CD4-positive, alpha-beta T cell treated with Interleukin-2 at 100 ng/mL for 4 hours (primary cell): ENCODE measurements at places on chromosomes 16 and 17.

GRCh38 chr17:73646409-73647300 is 2.4 kb upstream of the SDK2 start:
- no peak for DNase-seq

DNA sequence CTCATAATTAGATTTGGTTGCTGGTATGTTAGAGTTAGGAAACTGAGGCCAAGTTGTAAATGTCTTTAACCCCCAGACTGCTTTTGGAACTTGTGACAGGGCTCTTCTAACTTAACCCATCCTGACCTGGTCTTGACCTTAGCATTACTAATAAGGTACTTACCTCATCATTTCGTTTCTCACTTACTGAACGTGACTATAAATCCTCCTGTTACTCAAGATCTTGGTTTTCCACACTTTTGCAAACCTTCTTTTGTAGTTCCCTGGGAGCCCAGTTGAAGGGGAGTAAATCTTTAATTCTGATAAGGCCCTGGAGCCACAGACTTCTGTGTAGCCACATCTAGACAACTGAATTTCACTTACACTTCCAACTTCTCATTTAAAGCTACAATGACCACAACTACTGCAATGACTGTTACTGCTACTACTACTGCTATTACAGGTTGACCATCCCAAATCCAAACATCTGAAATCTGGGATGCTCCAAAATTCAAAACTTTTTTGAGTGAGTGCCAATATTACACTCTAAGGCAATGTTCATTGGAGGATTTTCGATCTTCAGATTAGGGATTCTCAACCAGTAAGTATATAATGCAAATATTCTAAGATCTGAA is 248.8 kb upstream of the TBX2 start:
- no peak for DNase-seq

- DNase-seq = no peak
Observed at GRCh38 chr16:89973235-89973634, 24.7 kb downstream of the DEF8 start.

- DNase-seq = no peak
Observed at GRCh38 chr16:31916056-31916488, 42.5 kb downstream of the ZNF267 start.

DNA sequence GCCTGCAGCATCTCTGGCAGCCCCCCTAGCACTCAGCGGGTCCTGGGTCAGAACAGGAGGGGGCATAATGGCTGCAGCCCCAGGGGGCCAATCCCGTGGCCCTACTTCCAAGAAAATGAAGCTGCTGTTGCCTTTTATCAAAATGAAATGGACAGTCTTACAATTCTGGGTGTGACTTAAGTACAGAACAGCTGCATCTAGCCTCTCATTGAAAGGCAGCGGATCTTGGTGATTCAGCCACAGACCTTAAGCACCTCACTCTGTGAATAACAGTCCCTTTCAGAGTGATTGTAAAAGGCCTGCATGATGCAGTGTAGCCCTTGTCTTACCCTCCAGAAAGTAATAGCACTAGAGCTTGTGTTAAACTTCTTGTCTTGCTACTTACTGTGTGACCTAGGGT is 11.5 kb upstream of the UMOD start:
- no peak for DNase-seq
